Activated T-helper 1 cell treated with anti-CD3 and anti-CD28 coated beads, Interleukin-12 subunit alpha, Interleukin-12 subunit beta, Interleukin-2, Interleukin-4 antibody, amounts not matched to agents 30 ng/mL and 10 ng/mL and 1 ng/mL, durations not matched to agents 14 hours and 24 hours and 36 hours (primary cell): ENCODE measurements at places on chromosomes 16 and 17. TPM values are rescaled to one million over a fixed set of nuclear protein-coding genes. Genes with fewer than 3 reads are reported as not detected.

GRCh38 chr16:8919089-8919933 is 37.2 kb downstream of the LITAFD start:
- DNase-seq = no peak

- DNase-seq = no peak
Observed at GRCh38 chr17:958712-959451, 20.7 kb downstream of the NXN start.

- no peak for DNase-seq
Observed at GRCh38 chr16:11835891-11836649, 15.3 kb downstream of the RSL1D1 start.

GRCh38 chr17:59607061-59607460 is 12.6 kb upstream of the CLTC start:
- DNase-seq = no peak

GRCh38 chr16:22641131-22641628 is 130.5 kb downstream of the NPIPB5 start:
- no peak for DNase-seq

DNA sequence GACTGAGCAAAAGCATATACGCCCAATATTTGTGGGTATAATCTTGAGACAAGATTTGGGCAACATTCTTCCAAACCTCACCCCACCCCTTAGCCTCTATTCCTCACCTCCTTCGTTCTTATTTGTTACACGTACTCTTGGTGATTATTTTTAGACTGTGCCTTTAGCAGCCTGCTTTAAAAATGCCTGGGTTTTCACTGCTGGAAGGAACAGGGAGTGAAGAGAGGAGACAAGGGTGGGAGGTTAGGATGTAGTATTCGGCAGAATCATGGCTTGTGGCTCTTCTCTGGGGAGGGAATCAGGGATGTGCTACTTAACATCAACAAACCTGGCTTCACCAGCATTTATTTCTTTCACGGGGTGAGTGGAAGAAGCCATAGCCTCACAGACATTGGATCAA is 11.6 kb downstream of the ALKBH5 start:
- no peak for DNase-seq

DNA sequence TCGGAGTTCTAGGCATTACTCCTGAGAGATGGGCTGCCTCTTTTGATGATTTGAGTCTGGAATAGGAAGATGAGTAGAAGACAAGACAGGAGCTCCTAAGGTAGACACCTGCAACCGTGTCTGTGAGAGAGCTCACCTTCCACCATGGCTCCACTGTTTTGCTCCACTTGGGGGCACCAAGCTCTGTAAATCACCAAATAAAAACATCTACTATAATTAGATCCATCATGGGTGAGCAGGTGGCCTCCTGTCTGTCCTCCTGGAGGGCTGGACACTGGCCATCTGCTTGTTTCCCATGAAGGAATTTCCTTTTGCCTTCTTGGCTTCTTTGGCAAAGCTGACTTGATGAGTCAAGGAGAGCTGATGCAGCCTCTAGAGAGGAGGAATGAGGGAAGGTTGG is 179.0 kb downstream of the HAPSTR1 start:
- no peak for DNase-seq

DNA sequence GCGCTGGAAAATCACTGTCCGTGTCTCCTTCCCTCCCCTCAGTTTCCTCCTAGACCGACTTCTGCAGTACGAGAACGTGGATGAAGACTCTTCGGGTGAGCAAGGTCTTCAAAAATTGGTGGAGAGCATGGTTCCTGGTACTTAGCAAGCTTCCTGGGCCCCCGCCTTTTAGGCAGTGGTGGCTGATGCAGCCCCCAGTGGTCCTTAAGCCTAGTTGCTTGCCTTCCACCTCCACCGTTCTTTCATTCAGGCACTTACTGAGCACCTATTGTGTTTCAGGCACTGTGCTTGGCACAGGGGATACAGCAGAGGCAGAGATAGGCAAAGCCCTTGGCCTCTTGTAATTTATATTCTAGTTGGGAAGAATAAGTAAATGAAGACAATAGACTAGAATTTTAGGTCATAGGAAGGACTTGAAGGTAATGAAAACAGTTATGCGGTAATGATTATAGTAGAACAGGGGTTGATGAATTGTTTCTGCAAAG is 767 bp downstream of the INO80E start:
- DNase-seq = no peak

GRCh38 chr17:57048096-57048495 is 37.0 kb upstream of the AKAP1 start:
- no peak for DNase-seq

DNA sequence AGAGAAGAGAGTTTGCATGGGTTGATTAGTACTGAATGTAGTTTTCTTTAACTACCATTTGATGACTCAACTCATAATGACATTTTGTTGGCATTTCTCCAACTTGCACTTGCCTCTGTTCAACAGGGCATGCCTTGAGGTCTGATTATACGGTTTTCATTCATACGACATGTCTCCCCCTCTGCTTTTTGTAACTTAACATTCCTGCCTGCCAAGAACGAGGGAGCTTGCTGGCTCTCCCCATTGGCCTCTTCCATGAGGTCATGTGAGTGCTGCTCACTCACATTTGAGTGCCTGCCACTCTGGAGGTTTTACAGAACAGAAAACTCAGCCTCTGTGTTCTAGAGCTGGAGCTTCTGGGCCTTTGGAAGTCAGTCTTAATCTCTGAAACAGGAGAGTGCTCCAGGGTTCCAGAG is 19.7 kb downstream of the MAP2K6 start:
- DNase-seq = no peak

GRCh38 chr17:54864636-54865356 is 35.9 kb upstream of the TOM1L1 start:
- DNase-seq = no peak

DNA sequence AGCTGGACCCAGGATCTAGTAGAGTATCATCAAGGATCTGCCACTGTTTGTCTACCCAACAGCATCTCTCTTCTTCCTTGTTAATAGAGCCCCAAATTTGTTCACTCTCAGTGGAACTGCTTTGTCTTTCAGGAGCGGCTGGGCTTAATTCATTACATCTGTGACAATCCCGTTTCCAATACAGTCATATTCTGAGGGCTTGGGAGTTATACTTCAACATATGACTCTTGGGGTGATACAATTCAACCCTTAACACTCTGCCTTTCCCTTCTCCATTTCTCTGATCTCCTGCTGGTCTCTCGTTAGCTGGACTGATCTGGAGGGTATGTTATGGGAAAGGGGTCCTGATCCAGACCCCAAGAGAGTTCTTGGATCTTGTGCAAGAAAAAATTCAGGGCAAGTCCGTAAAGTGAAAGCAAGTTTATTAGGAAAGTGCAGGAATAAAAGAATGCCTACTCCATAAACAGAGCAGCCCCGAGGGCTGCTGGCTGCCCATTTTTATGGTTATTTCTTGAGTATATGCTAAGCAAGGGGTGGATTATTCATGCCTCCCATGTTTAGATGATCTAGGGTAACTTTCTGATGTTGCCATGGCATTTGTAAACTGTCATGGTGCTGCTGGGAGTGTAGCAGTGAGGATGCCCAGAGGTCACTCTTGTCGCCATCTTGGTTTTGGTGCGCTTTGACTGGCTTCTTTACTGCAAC is 42.4 kb downstream of the IQCK start:
- DNase-seq = no peak

GRCh38 chr16:49608779-49609178 is 235.2 kb downstream of the C16orf78 start:
- DNase-seq = no peak

DNA sequence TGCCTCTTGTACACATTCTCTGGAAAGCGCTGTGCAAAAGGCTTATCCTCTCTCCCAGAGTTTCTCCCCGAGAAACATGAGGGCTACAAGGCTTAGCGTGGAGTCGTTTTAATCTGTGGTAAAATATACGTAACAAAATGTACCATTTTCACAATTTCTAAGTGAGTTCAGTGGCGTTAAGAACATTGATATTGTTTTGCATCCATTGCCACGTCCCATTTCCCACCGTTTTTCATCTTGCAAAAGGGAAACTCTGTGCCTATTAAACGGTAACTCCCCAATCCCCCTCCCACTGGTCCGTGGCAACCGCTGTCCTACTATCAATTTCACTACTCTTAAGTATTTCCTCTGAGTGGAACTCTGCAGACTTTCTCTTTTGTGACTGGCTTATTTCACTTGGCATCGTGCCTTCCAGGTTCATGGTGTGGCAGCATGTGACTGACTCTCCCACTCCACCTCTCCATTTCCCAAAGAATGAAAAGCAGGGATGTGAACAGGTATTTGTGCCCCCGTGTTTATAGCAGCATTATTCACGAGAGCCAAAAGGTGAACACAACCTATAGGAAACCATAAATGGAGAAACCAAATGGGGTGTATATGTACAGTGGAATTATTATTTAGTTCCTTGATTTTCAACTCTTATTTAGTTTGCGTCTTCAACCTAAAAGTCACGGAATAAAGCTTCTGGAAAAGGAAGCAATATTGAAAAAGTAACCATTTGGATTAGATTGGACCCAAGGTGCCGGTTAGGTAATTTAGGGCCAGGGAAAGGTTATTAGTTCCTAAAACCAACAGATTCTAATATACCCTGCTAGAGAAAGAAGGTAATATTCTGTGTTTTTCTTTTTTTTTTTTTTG is 1.1 kb upstream of the USP32 start:
- DNase-seq = peak; percentile 37

DNA sequence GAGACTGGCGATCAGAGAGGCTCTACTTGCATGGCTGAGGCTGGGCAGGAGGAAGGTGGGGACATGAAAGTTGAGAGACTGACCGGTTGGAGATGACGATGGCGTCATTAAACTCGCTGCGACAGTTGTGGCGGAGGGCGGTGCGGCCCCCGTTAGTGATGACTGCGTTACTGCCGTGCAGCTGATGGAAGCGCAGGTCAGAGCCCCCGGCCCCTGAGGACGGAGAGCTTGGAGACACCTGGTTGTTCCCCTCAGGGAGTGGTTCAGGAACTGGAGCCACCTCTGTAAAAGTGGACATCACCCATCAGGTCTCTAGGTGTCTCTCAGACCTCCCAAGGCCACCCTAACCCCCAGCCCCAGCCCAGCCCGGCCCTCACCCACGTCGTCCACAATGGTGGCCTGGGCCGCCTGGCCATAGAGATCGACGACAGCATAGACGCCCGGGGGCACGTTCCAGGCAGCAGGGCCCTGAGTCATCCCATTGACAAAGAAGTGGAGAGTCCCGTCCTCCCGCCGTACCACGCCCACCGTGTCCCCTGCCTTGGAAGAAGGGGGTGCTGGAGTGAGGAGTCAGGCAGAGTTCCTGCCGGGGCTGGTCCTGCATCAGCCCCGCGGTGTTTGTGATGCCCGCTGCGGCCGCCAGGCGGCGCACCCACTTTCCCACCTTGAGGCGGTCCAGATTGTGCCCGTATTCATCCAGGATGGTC is 5.3 kb downstream of the NEURL4 start:
- DNase-seq = peak; percentile 62

DNA sequence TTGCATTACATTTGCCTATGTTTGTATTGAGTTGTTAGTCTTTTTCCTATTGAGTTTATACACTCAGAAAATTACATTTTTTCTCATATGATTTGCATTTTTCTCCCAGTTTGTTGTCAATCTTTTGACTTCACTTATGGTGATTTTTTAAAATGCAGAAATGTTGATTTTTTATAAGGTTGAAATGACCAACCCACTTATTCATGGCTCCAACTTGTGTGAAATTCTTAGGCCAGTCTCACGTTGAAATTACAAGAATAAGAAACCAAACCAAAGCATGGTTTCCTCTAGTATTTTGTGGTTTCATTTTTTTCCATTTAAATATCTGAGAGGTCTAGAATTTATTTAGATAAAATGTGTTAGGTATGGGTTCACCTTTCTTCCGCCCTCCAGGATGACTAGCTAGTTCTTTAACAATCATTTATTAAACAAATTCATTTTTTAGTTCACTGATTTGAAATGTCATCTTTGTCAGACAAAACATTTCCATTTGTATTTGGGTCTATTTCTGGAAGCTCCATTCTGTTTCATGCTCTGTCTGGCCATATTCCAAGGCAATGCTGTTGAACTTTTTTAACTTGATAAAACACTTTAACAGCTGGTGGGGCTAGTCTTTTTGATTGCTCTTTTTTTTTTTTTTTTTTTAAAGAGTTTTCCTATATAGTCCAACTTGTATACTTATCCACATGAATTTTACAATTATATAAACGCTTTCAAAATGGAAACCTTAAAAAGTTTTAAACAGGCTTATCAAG is 40.0 kb downstream of the FAM20A start:
- no peak for DNase-seq

- DNase-seq = no peak
Observed at GRCh38 chr16:77596261-77596660, 126.1 kb upstream of the NUDT7 start.

DNA sequence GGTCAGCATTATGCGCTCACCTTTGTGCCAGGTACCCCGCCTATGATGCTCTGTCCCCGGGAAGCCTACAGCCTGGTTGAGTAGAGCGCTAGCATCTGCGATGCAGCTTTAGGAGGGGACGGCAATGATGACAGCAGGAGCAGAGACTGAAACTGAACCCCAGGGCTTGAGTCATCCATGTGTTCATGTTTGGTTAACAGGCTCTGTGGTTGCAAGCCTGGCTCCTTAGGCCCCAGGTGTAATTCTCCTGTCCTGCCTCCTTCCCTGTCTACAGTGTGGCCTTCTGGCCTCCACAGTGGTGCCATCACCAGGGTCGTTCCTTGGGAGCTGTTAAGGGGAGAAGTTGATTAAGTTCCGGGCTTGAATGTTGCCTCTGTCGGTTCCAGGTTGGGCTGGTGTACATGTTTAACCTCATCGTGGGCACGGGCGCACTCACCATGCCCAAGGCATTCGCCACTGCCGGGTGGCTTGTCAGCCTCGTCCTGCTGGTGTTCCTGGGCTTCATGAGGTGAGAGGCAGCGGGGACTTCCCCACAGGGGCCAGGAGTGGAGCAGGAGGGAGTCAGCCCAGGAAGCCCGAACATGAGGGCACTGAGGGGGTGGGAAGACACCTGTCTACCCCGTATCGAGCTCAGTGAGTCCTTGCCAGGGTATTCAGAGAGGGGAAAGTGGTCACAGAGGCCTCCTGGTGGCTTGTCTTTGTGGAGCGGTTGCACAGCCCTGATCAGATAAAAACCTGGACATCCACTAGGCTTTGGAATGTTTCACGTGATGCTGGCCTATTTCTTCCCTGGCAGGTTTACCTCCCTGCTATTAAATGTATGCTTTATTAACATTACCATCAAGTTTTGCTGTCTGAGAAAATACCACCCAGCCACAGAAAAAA is 9.2 kb upstream of the NAT9 start:
- DNase-seq = no peak

Gene CFAP119
- 4.4 and 5.6 TPM in 2 replicates for total RNA-seq

Gene ESRP2
- 0.10 and 0.12 TPM in 2 replicates for total RNA-seq

Gene PITPNM3
- 0.65 and 0.81 TPM in 2 replicates for total RNA-seq

Gene COPS3
- total RNA-seq = 122 and 131 TPM in 2 replicates

Gene SPATA22
- not detected in 2 replicates for total RNA-seq

Gene FNDC8
- not detected in 2 replicates for total RNA-seq

Gene PLEKHG4
- total RNA-seq = 39.6 and 42.3 TPM in 2 replicates

Gene RCVRN
- total RNA-seq = not detected in 2 replicates

Gene HES7
- total RNA-seq = 0.88 and 1.8 TPM in 2 replicates

Gene HAS3
- 0.73 and 0.93 TPM in 2 replicates for total RNA-seq
